Thoracic aorta (tissue), 2 donors: ENCODE measurements at places on chromosomes 12 and 14. TPM values are rescaled to one million over a fixed set of nuclear protein-coding genes. Genes with fewer than 3 reads are reported as not detected.

DNA sequence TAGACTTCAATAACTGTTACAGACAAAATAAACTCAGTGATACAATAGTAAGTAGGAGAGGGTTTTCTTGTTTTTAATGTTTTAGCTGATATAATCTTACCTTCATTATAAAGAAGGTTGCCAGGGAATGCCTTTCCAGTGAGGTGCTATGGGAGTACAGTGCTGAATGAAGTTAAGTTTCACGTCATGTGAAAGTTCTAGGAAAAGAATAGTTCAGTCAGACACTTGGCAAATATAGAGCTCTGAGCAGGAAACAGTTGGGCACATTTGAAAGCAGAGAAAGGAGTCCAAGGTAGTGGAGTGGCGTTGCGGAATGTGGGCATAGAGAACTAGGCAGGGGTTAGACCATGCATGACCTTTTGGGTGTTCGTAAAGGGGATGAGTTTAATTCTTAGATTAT lies 88.6 kb upstream of the DCN start:
- peaks cover 23% of the 10 kb centered on the region for H3K4me1 ChIP-seq
- peak overlapping the region; percentile 74 for H3K27ac ChIP-seq
- no peak for DNase-seq
- H3K4me3 ChIP-seq: no peak overlapping the region
- no peaks in the 10 kb centered on the region for H3K36me3 ChIP-seq

DNA sequence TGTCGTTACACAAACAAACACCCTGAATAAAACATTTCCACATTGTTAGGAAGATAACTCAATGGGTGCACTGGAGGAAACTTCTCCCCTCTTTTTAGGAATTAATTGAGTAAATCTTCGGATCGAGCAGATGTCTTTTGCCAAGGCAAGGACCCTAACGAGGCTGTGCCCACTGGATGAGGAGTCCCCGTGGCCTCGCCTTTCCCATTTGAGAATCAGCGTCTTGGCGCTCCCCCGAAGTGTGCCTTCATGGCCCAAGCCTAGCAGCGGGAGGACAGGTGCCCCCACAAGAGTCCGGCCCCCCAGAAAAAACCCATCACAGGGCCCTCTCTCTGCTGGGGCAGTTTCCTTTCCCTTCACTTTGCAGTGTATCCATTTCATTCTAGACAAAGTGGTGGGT lies 246.6 kb downstream of the BCL11B start:
- H3K4me3 ChIP-seq: no peak overlapping the region
- H3K27ac ChIP-seq: no peak overlapping the region
- DNase-seq: no peak
- H3K36me3 ChIP-seq: no peaks in the 10 kb centered on the region

GRCh38 chr14:51386983-51387735 lies 147.1 kb downstream of the TMX1 start:
- DNase-seq: no peak
- H3K27me3 ChIP-seq: no peaks in the 10 kb centered on the region
- no peaks in the 10 kb centered on the region for H3K36me3 ChIP-seq
- H3K27ac ChIP-seq: no peak overlapping the region

Gene ADCY6
- total RNA-seq: 109 TPM

Gene PPP1R1A
- total RNA-seq: 10.3 TPM

Gene OR4K17
- not detected for total RNA-seq

Gene NOVA1
- 10.2 TPM for total RNA-seq

Gene HOXC13
- total RNA-seq: not detected

- H3K27me3 ChIP-seq: no peaks in the 10 kb centered on the region
- H3K27ac ChIP-seq: peak overlapping the region; percentile 88
- peaks cover 57% of the 10 kb centered on the region for H3K4me1 ChIP-seq
- peak overlapping the region; percentile 97 for H3K4me3 ChIP-seq
- H3K36me3 ChIP-seq: no peaks in the 10 kb centered on the region
Observed at GRCh38 chr14:55581342-55581771, 1.4 kb downstream of the KTN1 start.

DNA sequence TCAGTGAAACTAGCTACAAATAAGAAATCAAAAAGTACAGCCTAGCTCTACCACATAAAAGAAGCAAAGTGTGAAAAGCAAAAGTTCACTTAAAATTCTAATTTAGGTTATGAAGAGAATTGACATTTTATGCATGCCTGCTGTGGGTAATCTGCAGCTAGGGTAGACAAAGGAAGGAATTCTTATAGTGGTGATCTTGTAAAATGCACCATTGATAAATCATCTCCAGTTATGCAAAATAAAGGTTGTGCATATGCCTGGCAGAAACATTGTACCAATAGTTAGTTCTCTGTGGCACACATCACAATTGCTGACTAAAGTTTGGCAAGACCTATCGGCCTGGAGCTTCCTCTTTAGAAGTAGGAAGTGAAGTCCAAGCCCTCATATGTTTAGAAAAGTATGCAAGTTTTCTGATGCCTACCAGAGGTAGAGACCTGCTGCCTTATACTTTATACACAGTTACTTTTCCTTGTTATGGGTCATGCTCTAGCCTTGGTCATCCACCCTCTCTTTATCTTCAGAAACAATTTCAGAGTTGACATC lies 78.3 kb downstream of the TSHR start:
- no peaks in the 10 kb centered on the region for H3K27me3 ChIP-seq
- H3K36me3 ChIP-seq: no peaks in the 10 kb centered on the region
- no peaks in the 10 kb centered on the region for H3K4me1 ChIP-seq
- H3K27ac ChIP-seq: no peak overlapping the region

DNA sequence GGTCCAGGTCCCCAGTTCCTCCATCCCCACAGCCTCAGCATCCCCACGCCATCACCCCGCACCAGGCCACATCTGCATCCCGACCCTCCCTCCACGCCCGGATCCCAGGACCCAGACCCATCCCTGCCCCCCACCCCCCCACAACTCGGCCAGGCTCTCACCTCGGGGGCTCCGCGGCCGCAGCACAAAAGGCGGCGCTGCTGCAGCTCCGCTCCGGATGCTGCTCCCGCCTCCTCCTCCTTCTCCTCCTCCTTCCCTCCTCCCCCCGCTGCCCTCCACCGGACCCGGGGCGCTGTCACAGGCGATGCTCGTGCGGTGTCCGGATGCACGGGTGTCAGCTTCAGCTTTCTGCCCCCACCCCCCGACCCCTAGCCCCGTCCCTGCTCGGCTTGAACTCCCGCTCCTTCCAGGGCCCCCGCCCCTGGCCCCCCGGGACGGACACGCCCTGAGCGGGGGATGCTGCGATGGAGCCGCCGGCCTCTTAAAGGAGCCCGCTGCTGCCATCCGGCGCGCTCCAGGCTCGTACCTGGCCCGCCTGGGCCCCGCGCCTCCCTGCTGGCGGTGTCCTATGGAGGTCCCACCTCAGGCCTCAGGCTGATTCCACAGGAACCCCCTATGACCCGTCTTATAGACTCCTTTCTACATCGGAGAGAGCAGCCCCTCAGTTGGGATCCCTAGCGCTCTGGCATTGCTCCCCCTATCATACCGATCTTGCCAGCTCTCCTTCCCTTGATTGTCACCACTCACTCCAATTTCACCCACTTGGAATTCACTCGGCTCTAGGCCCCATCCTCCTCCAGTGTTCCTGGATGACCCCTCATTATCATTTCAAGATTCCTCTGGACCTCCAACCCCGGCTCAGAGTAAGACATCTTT lies at the start of gene MAP3K12:
MAP3K12 (minus strand) TSS at position 193 of the 876 bp plus-strand sequence. CDS start 12,067 bp downstream, outside the sequence.
- DNase-seq: no peak
- no peaks in the 10 kb centered on the region for H3K36me3 ChIP-seq
- H3K27me3 ChIP-seq: no peaks in the 10 kb centered on the region
- peak within 1 kb of the TSS; percentile 98 for H3K27ac ChIP-seq

GRCh38 chr12:89828575-89828974 lies 119.9 kb upstream of the ATP2B1 start:
- DNase-seq: no peak
- no peak overlapping the region for H3K27ac ChIP-seq
- H3K4me3 ChIP-seq: no peak overlapping the region
- no peaks in the 10 kb centered on the region for H3K27me3 ChIP-seq
- H3K36me3 ChIP-seq: no peaks in the 10 kb centered on the region
- no peaks in the 10 kb centered on the region for H3K4me1 ChIP-seq

Gene TBX5
- 0.21 TPM for total RNA-seq

GRCh38 chr12:31481415-31481814 lies 109.5 kb downstream of the DENND5B start:
- H3K4me3 ChIP-seq: no peak overlapping the region
- no peak overlapping the region for H3K27ac ChIP-seq
- DNase-seq: no peak
- H3K27me3 ChIP-seq: no peaks in the 10 kb centered on the region
- H3K36me3 ChIP-seq: peaks cover 5% of the 10 kb centered on the region

Gene MYO1H
- total RNA-seq: not detected

Gene TDG
- total RNA-seq: 8.0 TPM

Gene NPFF
- total RNA-seq: not detected

Gene KLRC2
- total RNA-seq: not detected

Gene SLC10A1
- total RNA-seq: not detected

DNA sequence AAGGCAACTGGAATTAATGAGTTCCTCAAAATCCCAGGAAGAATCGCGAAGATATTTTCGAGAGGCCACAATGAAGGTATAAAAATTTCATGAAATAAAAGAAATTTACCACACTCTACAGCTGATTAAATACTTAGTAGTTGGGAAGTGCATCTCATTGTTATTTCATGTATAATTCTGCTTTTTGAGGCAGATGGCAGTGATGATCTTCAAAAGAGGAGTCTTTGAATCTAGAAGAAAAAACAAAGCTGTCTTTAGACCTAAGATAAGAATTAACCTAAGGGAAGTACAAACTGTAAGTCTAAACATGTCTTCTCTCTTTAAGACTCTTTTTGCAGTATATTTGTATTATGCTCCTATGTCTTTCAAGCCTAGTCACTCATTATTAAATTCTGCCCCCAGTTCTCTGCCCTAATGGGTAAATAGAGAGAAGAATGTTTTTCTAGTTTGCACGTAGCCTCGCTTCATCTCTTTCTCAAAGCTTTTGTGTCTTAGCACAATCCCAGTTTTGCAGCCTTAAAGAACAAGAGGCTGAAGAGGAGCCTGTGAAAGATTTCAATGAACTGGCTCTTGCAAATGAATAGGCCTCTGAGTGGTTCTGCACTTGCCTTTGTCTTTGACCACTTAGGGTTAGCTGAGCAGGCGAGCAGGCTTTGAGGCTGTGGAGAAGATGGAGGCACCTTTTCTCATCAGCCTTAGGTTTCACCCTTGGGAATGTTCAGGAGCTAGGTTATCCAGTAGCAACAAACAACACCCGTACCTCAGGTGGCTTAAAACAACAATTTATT lies 32.7 kb downstream of the CFAP54 start:
- H3K4me3 ChIP-seq: no peak overlapping the region
- no peak for DNase-seq
- H3K27me3 ChIP-seq: no peaks in the 10 kb centered on the region
- H3K4me1 ChIP-seq: no peaks in the 10 kb centered on the region
- no peak overlapping the region for H3K27ac ChIP-seq
- H3K36me3 ChIP-seq: no peaks in the 10 kb centered on the region

DNA sequence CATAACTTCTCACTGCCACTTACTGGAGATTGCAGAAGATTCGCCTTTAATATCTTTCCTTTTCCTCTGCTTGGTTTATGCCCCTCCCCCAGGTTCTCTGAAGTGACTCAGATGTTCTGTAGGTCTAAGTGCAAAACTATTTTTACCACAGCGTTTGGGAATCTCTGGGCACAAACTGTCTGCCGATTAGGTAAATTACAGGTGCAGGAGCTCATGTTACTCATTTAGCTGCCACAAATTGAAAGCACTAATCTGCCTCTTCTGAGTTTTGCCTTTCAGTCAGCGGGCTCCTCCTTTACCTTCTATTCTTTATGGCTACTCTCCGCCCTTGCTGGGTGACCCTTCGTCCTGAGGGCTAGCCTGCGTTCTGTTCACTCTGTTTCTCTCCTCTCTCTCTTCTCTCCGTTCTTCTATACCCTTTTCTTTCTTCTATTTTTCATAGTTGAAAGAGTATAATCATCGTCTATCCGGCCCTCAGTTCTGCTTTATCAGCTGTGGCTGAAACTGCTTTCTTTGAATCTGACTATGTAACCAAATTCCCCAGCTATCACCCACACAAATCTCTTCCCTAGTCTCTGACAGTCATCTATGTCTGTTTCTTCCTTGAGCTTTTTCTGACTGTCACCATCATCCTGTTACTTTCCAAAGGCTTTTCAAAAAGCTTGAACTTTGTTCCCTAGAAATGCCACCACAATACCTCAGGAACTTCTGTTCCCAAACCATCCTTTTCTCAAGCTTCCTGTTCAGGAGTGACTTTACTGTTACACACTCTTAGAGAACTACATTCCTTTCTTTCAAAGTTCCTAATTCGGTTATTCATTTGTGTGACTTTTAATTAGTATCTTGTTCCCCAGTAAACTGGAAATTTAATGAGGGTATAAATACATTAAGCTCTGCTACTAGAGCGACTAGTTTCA lies 4.3 kb upstream of the MYF6 start:
- DNase-seq: no peak
- no peaks in the 10 kb centered on the region for H3K36me3 ChIP-seq
- no peak overlapping the region for H3K27ac ChIP-seq
- H3K27me3 ChIP-seq: no peaks in the 10 kb centered on the region
- H3K4me3 ChIP-seq: no peak overlapping the region

DNA sequence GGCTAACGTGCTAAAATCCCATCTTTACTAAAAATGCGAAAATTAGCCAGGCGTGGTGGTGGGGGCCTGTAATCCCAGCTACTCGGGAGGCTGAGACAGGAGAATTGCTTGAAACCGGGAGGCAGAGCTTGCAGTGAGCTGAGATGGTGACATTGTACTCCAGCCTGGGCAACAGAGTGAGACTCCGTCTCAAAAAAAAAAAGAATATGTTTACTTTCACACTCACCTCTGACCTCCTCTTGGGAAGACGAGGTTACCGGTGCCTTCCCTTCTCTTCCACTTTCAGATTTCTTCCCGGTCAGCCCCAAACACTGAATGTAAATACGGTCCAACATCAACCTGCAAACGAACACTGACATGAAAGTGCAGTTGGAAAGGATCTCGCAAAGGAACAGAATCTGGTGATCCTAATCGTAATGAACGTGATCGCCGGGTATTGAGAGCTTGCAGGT lies 31.8 kb upstream of the PPP1R13B start:
- peaks cover 16% of the 10 kb centered on the region for H3K4me1 ChIP-seq
- H3K4me3 ChIP-seq: no peak overlapping the region
- H3K27ac ChIP-seq: no peak overlapping the region
- DNase-seq: no peak
- no peaks in the 10 kb centered on the region for H3K36me3 ChIP-seq

Gene EPYC
- total RNA-seq: not detected

DNA sequence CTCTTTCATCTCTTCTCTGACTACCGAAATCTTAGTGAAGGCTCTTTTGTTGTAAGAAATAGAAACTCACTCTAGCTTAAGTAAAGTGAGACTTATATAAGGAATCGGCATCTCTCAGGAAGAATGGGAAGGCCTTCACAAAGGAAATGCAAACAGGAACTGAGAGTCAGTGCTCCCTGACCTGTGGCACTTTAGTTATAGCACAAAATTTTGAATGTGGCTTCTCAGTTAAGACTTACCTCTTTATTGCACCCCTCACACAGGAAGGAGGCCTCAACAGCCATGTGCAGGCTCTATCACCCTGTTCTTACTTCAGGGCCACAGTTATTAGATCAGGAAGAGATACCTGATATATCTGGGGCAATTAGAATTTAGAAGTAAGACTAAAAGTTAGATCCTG lies 224.7 kb upstream of the EGLN3 start:
- H3K4me1 ChIP-seq: peaks cover 31% of the 10 kb centered on the region
- H3K27me3 ChIP-seq: no peaks in the 10 kb centered on the region
- no peaks in the 10 kb centered on the region for H3K36me3 ChIP-seq
- H3K4me3 ChIP-seq: no peak overlapping the region

Gene TMEM253
- not detected for total RNA-seq

GRCh38 chr14:104702106-104702505 lies 12.7 kb downstream of the INF2 start:
- H3K4me3 ChIP-seq: no peak overlapping the region
- no peak overlapping the region for H3K27ac ChIP-seq
- peaks cover 41% of the 10 kb centered on the region for H3K36me3 ChIP-seq
- H3K4me1 ChIP-seq: peaks cover 24% of the 10 kb centered on the region

GRCh38 chr14:34214961-34215360 lies 247.1 kb downstream of the SPTSSA start:
- no peaks in the 10 kb centered on the region for H3K36me3 ChIP-seq
- H3K27ac ChIP-seq: no peak overlapping the region
- no peaks in the 10 kb centered on the region for H3K27me3 ChIP-seq
- DNase-seq: no peak

Gene IL31
- total RNA-seq: not detected
